ENCODE measurements at places on chromosomes 1 and 21.

GRCh38 chr21:17768840-17769446, 50.2 kb downstream of the C21orf91 start:
- DNase-seq: no peak

DNA sequence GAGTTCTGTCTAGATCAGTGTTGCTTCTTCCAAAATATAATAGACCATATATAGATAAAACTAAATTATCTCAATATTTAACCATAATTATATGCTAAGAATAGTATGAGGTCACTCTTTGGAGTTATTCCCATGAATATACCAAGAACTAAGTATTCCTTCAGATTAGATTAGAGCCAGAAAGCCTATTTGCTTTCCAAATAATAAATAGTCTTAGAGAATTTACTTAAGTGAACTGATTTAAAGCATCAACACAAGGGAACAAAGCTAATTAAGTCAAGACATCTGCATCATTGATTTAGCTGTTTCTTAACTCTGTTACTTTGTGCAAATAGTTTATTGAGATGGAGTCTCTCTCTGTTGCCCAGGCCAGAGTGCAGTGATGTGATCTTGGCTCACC, 35.7 kb downstream of the FNBP1L start:
- DNase-seq: no peak

- DNase-seq: no peak
Observed at GRCh38 chr1:181443231-181443853, 40.0 kb upstream of the CACNA1E start.

DNA sequence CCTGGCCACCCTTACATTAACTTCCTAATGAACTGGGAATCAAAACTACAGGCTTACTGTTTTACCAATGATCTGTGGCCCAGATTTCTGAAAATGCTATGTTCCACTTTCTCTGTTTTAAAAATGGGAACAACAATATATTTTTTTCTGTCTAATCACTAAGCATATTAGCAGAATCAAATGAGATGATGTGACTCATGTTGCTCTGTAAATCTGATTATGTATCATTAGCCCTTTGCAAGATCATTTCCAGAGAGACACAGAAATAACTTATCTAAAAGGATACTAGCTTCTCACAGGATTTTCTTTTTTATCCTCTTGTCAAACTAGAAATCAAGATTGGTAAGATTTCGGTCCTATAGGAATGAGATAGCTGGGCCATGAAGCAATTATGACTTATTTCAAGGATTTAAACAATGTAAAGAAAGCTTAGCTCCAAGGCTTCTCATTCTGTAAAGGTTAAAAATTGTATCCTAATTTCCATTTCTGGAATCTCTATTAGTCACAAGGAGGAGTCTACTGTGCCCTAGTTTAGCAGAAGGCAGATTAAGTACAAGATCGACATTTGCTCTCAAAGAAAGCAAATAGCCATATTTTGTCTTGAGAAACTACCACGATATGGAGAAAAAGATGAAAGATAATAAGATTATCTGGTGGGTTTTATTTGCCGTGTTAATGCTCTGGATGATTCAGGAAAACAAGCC, 32.4 kb upstream of the CAMSAP2 start:
- no peak for DNase-seq

- no peak for DNase-seq
Observed at GRCh38 chr1:23989263-23989662, 9.1 kb upstream of the SRSF10 start.

DNA sequence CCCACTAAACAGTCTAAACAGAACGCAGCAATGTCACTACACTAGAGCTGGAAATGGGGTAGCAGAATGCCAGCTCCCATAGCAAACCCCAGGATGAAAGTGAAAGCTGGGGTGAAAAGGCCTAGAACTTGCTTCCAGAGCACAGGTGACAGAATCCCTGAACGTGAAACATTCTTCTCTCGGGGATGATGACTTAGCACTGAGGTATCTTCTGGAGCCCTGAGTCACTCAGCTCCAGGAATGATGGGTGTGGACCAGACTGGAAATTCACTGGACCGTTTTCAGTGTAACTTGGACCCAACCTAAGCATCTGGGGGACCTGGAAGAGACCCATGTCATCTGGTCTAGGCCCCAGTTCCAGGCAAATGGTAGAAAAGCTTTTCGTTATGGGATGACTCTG, 108.9 kb downstream of the CDC7 start:
- DNase-seq: peak; percentile 32

GRCh38 chr1:64309431-64309831, 106.0 kb downstream of the UBE2U start:
- peak; percentile 6 for DNase-seq

- no peak for DNase-seq
Observed at GRCh38 chr1:246506367-246506673, 759 bp downstream of the SMYD3 start.

- no peak for DNase-seq
Observed at GRCh38 chr1:193741228-193741627, 554.8 kb upstream of the B3GALT2 start.

GRCh38 chr1:197776351-197777105, 1.2 kb upstream of the DENND1B start:
- DNase-seq: peak; percentile 97

GRCh38 chr1:45892068-45892785, 88.8 kb downstream of the MAST2 start:
- peak; percentile 89 for DNase-seq

GRCh38 chr1:183370399-183371058, 47.7 kb downstream of the NMNAT2 start:
- no peak for DNase-seq

DNA sequence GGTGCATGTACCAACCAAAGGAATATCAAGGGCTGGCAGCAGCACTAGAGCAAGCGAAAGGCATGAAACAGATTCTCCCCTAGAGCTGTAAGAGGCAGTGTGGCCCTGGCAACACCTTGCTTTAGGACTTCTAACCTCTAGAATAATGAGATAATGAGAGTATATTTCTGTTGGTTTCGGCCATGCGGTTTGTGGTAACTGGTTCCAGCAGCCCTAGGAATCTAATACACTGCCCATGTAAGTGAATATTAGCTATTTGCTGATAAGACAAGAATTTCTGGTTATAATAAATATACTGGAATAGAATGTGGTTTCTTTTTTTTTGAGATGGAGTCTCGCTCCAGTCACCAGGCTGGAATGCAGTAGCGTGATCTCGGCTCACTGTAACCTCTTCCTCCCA, 199.4 kb downstream of the GABPA start:
- DNase-seq: peak; percentile 96

- DNase-seq: no peak
Observed at GRCh38 chr1:181097242-181097641, 8.7 kb downstream of the IER5 start.

- DNase-seq: no peak
Observed at GRCh38 chr21:17784180-17784598, 35.0 kb downstream of the C21orf91 start.

- DNase-seq: no peak
Observed at GRCh38 chr1:105655032-105655431, 1401.4 kb upstream of the PRMT6 start.

DNA sequence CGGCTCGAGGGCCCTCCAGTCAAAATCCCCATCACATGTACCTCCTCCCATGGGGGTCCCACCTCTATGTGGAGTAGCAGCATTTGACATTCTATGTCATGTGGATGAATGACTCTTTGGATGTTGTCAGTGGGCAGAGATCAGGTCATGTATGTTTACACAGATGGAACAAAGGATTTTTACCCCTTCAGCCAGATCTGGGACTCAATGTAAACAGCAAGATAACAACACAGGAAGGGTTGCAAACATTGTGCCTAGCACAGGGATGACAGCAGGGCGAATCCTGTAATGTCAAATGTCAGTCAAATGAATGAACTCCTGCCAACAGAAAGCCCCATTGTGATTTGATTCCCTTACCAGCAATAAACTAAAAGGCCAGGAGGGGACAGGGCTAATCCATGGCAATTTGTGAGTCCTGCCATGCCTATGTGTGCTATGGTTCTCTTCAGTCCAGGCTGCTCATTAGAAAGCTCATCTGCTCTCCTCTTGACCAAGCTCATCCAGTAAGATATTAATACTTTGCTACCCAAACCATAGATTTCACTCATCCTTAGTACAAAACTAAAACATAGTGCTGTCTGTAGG, 60.3 kb downstream of the PGBD5 start:
- no peak for DNase-seq

DNA sequence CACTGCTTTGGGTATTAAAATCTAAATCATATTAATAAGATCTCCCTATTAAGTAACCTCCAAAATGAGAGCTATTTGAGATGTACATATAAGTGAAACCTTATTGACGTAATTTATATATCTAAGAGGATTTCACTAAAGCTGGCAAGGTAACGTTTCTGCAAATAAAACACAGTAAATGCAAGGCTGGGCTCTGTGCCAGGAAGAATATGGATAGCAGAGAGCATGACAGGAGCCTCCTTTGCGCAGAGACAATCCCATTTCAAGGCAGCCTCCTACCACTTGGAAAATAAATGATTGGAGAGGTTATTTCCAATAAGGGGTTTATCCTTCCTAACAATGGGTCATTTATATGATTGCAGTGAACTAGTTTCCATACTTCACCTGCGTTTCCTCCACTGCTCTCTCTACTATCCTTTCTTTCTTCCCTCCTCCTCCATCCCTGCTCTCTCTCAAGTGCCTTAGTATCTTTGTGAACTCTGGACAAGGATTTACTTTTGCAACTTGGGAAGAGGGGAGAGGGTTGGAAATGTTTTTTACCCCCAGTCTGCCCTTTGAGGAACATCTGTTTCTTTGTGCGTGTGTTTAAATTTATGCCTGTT, 3.0 kb upstream of the NFIA start:
- no peak for DNase-seq

- DNase-seq: no peak
Observed at GRCh38 chr1:19437891-19438294, 47.4 kb downstream of the CAPZB start.

DNA sequence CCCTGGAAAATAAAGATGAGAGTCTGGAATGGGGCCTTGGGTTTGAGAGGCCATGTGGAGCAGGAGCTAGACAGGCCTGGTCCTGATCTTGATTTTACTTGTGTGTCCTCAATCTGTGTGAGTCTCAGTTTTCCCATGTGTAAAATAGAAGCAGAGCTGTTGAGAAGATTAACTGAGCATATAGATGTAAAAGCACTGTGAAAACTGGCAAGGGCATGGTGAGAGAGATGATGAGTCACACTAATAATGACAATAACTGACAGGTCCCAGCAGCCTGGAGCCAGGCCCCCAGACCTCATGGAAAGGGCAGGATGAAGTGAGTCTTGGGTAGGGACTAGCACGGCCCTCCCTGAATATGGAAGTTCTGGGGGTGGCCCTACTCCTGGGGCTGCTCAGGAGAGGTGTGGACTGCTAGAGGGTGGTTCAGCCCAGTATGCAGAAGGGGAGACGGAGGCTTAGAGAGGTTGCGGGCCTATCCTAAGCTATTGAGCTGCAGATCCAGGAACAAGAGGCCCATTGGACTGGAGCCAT, 2.8 kb upstream of the AHDC1 start:
- DNase-seq: peak; percentile 43

- no peak for DNase-seq
Observed at GRCh38 chr1:230823931-230824381, 44.4 kb downstream of the C1orf198 start.

- no peak for DNase-seq
Observed at GRCh38 chr1:22552021-22552420, 11.3 kb upstream of the EPHA8 start.

Measured in fibroblast of lung (primary cell).